ENCODE measurements at places on chromosomes 16 and 17.

DNA sequence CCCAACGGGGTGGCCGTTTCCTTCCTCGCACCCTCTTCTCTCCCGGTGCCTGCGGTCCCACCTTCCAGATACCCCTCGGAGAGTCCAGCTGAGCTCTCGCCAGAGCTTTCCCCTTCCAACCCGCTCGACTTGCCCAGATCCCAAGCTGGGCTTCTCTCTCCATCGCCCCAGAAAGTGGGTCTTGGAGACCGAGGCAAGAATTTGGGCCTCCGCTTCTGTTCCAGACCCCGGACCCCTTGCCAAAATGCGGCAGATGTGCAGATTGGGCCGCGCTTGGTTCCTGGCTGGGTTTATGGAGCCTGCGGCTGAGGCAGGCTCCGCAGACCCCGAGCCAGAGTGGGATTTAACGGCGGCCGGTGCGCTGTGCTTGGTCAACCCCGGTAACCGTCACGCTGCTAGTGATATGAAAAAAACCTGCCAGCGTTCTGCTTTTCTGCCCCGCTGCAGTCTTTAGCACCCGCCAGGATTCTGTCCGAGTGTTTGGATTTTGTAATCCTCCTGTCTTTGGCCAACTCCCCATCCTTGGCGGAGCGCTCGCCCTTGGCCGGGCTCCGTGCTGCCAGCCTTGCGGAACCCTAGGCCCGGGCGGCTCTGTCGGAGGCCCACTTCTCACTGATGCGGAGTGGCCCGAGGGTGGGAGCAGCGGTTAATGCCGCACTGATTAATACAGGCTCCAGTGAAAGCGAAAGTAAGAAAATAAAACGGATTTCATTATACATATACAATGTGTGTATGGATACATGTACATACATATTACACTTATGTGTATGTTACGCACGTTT, 754 bp upstream of the SLFN11 start:
- DNase-seq = no peak

- DNase-seq = no peak
Observed at GRCh38 chr17:5234645-5235576, at the start of gene SCIMP. SCIMP (minus strand) TSS chr17:5234860; CDS start chr17:5234755, 105 bp downstream.

DNA sequence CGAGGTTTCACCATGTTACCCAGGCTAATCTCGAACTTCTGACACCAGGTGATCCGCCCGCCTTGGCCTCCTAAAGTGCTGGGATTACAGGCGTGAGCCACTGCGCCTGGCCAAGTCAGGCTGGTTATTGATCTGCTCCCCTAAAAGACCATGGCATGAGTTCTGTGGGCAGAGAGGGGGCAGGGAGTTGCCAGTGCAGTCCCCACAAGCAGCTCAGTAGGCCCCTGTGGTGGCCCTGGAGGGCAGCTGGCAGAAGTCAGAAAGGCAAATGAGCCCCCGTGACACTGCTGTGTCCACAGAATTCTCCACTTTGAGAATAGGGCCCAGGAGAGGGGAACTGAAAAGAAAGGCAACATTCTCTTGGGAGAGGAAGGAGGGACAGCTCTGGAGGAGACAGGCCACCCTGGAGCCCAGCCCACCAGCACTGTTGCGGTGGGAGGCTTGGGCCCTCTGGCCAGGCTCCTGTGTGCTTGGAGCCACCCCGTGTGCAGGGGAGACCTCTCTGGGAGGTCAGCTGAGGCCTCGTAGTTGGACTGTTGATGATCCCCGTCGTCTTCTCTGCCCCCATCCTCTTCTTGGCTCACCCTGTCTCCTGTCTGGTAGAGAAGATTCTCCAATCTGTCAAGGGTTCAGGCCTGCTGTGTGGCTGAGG, 2.1 kb upstream of the AMDHD2 start:
- no peak for DNase-seq

DNA sequence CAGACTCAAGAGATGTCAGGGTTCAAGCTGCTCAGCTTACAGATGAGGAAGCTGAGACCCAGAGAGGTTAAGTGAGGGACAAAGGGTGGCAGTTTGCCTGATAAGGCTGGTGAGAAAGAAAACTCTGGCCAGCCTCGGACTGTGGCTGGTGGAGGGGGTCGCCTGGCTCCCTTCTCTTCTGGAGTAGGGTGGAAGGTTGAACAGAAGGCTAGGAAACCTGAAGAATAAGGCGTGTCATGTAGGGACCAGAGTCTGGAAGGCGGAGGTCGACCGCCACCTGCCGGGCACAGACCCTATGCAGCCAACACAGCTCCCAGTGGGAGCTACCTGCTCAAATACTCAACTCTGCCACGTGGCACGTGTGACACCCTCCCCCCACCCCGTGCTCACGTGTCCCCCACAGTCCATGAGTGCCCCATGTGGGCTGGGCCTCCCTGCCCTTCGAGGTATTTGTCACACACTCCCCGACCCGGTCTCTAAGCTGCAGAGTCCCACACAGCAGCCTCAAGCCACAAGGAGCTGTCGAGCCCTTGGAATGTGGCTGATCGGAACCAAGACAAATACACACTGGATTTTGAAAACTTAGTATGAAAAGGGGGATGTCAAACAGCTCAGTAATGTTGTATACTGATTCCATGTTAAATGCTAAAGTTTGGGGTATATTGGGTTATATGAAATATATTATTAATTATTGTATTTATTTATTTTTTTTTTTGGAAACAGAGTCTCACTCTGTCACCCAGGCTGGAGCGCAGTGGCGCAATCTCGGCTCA, 11.8 kb downstream of the HID1 start:
- peak; percentile 91 for DNase-seq

- no peak for DNase-seq
Observed at GRCh38 chr17:29733166-29733565, 110.5 kb upstream of the CORO6 start.

- DNase-seq = no peak
Observed at GRCh38 chr17:72538901-72539352, 418.1 kb downstream of the SOX9 start.

GRCh38 chr16:47026492-47026891, 53.0 kb upstream of the DNAJA2 start:
- DNase-seq = no peak

GRCh38 chr17:42107597-42108576, 4.6 kb downstream of the DHX58 start:
- DNase-seq = peak; percentile 74

DNA sequence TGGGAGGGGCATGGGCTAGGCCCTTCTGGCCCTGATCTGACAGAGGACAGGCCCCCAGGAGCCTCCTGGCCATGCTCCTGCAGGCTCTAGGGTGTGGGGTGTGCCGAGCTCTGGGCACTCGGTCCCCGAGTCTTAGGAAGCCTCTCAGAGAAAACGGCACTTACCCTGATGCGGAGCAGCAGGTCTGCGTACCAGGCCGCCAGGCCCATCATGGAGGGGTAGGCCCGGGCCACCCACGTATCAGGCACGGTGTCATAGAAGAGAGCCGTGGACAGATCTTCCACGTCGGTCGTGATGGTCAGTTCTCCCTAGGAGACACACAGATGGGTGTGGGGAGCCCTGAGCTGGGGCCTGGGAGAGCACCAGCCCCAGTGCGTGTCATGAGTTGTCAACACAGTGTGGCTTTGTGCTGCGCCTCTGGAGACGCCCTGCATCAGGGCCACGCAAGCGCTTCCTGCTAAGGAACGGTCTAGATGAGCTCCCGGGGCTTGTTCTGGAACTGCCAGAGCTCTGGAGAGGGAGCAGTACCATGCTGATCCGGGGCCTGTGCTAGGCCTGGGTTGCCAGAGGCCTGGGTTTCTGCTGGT, 47.9 kb downstream of the PGS1 start:
- no peak for DNase-seq
